ENCODE measurements at places on chromosomes 12 and 14.

DNA sequence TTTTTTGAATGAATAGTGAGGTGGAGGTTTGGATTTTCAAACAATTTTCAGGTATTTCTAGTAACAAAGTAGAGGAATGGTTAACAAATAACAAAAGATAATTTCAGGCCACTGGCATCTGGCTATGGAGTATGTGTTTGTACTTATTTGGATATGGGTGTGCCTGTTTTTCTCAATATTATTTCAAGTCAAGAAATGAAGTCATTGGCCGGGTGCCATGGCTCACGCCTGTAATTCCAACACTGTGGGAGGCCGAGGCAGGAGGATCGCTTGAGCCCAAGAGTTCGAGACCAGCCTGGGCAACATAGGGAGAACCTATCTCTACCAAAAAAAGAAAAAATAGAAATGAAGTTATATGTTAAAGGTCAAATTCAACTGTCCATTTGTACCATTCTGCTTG, 13.9 kb downstream of the SLC35E3 start:
- no peak for DNase-seq

GRCh38 chr12:76717314-76717713, 46.6 kb upstream of the ZDHHC17 start:
- no peak for DNase-seq

GRCh38 chr12:123916729-123917128, 55.9 kb downstream of the CCDC92 start:
- no peak for DNase-seq

- no peak for DNase-seq
Observed at GRCh38 chr14:103059556-103059955, 2.2 kb upstream of the CDC42BPB start.

GRCh38 chr14:58668848-58669480, 31.2 kb downstream of the DACT1 start:
- no peak for DNase-seq

- DNase-seq, result no peak
Observed at GRCh38 chr14:100131181-100131580, 28.3 kb downstream of the DEGS2 start.

- no peak for DNase-seq
Observed at GRCh38 chr12:89796798-89797382, 88.3 kb upstream of the ATP2B1 start.

- no peak for DNase-seq
Observed at GRCh38 chr12:106027911-106028310, 110.8 kb downstream of the NUAK1 start.

GRCh38 chr14:55188686-55189295, 2.6 kb downstream of the DLGAP5 start:
- DNase-seq, result no peak

GRCh38 chr12:30959110-30959710, 32.7 kb downstream of the TSPAN11 start:
- no peak for DNase-seq
